ENCODE measurements at places on chromosomes 2 and 18. TPM values are rescaled to one million over a fixed set of nuclear protein-coding genes. Genes with fewer than 3 reads are reported as not detected.

The HK2 gene
- total RNA-seq = 49.0 TPM

The MTX2 gene
- 22.8 TPM for total RNA-seq

The INHA gene
- total RNA-seq = 0.22 TPM

The TCF4 gene
- 26.7 TPM for total RNA-seq

The R3HDM1 gene
- total RNA-seq = 7.0 TPM

The HAT1 gene
- total RNA-seq = 60.4 TPM

The SCN3A gene
- total RNA-seq = not detected

The CDCA7 gene
- total RNA-seq = 0.66 TPM
